ENCODE measurements at places on chromosomes 4 and X. TPM values are rescaled to one million over a fixed set of nuclear protein-coding genes. Genes with fewer than 3 reads are reported as not detected.

The TDO2 gene
- total RNA-seq, result not detected

The TRPC5OS gene
- not detected for total RNA-seq

The KANTR gene
- 30.5 TPM for total RNA-seq

The FAM9C gene
- under 0.01 TPM for total RNA-seq

The COL4A5 gene
- 15.2 TPM for total RNA-seq

The XPNPEP2 gene
- under 0.01 TPM for total RNA-seq

The CT45A2 gene
- total RNA-seq, result not detected

The LDB2 gene
- 128 TPM for total RNA-seq

The FGA gene
- total RNA-seq, result not detected

The CLDN2 gene
- not detected for total RNA-seq

The SMPX gene
- total RNA-seq, result not detected

The IL13RA1 gene
- total RNA-seq, result 4.2 TPM

The DNAAF6 gene
- not detected for total RNA-seq

The MSX1 gene
- 2.2 TPM for total RNA-seq

The HPSE gene
- 0.49 TPM for total RNA-seq

The RAB39B gene
- total RNA-seq, result 24.6 TPM

The MMRN1 gene
- total RNA-seq, result 2.7 TPM

The PLP1 gene
- total RNA-seq, result 10.1 TPM

The TACR3 gene
- total RNA-seq, result 3.2 TPM

The MAPK10 gene
- total RNA-seq, result 163 TPM

The MAP3K15 gene
- 0.74 TPM for total RNA-seq

The RASGEF1B gene
- 26.8 TPM for total RNA-seq

The KIF4A gene
- total RNA-seq, result 2.5 TPM

The SOWAHB gene
- 3.9 TPM for total RNA-seq

The SYN1 gene
- 20.2 TPM for total RNA-seq

The TIMM17B gene
- 17.9 TPM for total RNA-seq

The TCP11X2 gene
- not detected for total RNA-seq

The ZNF630 gene
- 5.9 TPM for total RNA-seq

The SOX3 gene
- 6.4 TPM for total RNA-seq

The MAGEB17 gene
- total RNA-seq, result 0.25 TPM

The MEPE gene
- 0.49 TPM for total RNA-seq

The MID1IP1 gene
- total RNA-seq, result 16.5 TPM

The CAPN6 gene
- total RNA-seq, result under 0.01 TPM

The CCSER1 gene
- 122 TPM for total RNA-seq

The DRD5 gene
- 0.74 TPM for total RNA-seq

The HHIP gene
- 2.0 TPM for total RNA-seq

The CITED1 gene
- 3.2 TPM for total RNA-seq

The SERPINA7 gene
- not detected for total RNA-seq

The KLF8 gene
- total RNA-seq, result 19.4 TPM

The SPANXD gene
- not detected for total RNA-seq

The COX7B2 gene
- total RNA-seq, result not detected

The ARMCX1 gene
- total RNA-seq, result 67.9 TPM
